Suppressor macrophage (primary cell): ENCODE measurements at places on chromosomes 2 and 18.
A peak's percentile ranks its signal among the peaks of the same experiment; 100 is the strongest.

- no peak for DNase-seq
Observed at GRCh38 chr2:30096451-30096850, 50.4 kb upstream of the YPEL5 start.

- peak; percentile 44 for DNase-seq
Observed at GRCh38 chr2:160375802-160376469, 117.7 kb downstream of the RBMS1 start.

- DNase-seq = no peak
Observed at GRCh38 chr2:80687524-80687923, 383.0 kb upstream of the LRRTM1 start.

GRCh38 chr2:98944775-98945174 is 8.8 kb upstream of the CRACDL start:
- no peak for DNase-seq

DNA sequence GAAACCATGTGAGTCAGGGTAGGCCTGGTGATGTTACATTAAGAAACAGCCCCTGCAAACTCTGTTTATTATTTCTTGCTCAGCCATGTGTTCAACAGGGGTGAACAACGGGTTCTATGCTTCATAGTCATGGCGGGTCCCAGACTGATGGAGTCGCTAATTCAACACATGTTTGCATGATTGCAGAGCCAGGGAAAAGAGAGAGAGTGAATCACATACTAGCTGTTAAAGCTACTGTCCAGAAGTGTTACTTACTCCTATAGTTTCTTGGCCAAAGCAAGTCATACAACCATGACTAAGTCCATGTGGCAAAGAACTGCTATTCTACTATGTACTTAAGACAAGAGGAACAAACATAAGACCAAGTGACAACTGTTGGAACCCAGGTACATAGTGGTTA is 241.2 kb upstream of the SKOR2 start:
- DNase-seq = no peak

- no peak for DNase-seq
Observed at GRCh38 chr2:197877038-197877437, 72.6 kb downstream of the PLCL1 start.

DNA sequence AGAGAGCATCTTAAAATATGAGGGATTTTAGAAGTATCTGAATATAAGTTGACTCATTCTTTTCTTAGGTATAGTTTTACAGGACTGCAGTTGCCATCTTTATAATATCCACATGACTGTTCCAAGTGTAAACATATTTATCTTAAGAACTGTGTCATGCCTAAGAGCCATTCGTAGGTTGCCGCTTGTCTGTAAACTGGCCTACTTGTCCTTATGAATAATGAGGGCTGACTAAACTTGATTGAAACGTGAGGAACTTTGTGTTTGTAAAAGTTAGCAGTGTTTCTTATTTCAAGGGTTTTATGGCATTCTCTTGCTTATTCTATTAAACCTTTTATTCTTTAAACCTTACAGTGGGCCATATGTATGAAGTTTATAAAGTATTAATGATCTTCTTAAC is 99.6 kb downstream of the MAP3K20 start:
- DNase-seq = no peak

DNA sequence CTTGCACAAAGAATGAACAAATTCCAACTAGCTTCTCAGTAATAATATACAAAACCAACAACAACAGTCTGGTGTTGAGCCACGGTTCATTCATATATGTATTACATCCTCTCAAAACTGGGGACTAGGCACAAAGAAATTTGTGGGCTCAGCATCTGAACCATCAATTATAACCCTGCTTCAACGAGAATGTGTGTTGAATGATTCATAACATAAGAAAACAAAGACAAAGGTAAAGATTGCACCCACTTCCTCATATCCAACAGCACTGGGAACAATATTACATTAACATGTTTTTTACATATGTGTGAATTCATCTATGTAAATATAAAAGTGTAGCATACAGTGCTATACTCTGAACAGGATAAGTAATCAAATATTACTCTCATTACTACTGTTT is 144.8 kb downstream of the CDH2 start:
- DNase-seq = no peak

DNA sequence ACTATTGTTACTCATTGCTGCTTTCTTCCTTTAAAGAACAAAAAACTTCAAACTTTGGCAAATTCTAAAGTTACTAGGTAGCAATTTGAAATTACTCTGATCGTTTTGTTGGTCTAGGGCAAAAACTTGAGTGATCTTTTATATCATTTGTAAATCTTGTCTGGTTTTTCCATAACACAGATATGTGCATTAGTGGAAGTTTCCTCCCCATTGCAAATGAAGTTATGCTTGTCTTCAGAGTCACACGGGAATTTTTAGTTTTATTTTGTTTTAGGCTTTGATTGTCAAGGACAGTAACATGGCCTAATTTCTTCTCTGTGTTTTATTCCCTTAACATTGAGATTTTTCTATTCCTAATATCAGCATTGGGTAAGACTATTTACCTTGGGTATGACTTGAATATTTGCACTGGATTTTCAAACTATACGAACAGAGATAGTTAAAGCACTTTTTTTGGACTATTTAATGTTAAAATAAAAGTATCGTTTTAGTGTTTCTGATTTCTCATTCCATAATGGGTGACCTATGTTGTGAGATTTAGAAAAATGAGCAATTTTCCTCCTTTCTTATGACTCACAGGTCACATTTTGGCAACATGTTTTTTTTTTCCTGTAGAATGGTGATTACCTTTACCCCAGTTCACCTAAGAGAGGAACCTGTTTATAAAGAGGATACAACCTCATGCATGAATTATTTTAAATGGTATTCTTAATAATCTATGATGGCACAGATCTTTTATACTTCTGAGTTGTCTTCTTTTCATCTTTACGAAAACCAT is 65.0 kb downstream of the BABAM2 start:
- DNase-seq = no peak

GRCh38 chr18:45083226-45083855 is 402.7 kb downstream of the SETBP1 start:
- no peak for DNase-seq

- peak; percentile 15 for DNase-seq
Observed at GRCh38 chr2:157500334-157500733, 56.4 kb upstream of the CYTIP start.
